Sigmoid colon (tissue), 7 donors: ENCODE measurements at places on chromosomes 7 and 10.

DNA sequence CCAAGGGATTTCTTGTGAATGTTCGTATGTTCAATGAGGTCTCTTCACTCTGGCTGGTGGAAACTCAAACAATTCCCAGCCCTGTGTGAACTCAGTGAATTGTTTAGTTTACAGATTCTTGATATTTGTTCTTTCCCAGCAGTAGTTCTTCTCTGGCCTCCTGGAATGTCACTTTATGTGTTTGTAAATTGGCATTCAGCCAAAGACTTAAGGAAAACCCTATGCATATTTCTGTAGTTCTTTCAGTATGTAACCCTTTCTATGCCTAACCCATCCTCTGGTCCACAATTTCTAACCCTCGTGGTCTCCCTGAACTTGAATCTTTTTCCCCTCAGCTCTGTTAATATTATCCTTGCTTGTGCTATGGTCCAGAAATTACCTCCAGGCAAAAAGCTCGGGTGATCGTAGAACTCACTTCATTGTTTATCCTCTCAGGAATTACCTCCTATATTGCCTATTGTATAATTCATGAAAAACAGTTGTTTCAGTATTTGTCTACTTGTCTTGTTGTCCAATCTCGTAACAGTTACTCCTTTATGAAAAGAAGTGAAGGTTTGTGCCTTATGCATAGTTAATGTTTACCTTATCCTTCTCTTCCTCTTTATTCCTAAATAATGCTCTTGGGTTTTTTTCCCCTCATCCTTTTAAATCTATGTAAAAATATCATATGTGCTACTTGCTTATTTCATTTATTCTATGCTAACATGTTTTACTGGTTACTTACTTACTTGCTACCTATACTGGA is 23.7 kb upstream of the AGR3 start:
- DNase-seq = no peak

- DNase-seq = no peak
Measured at GRCh38 chr7:88014581-88014980, 80.5 kb downstream of the ADAM22 start.

- no peak for DNase-seq
Measured at GRCh38 chr10:97475936-97476594, 22.2 kb downstream of the MMS19 start.

DNA sequence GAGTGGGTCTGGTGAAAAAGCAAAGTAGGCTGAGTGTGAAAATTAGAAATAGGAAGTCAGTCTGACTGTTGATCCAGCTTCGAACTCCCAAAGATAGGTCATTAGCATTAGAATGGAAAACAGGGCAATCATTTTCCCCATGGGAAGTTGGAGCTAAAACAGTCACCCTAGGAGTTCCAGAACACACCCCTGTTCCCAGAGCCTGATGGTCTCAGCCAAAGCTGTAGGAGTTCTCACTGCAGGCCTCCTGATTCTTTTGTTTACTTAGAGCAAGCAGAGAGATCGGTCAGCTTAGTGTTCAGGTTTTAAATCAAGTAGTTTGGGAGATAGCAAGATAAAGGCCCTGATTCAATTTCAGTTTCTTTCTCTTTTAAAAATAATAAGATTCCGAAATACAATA is 28.8 kb upstream of the JCAD start:
- no peak for DNase-seq

- DNase-seq = no peak
Measured at GRCh38 chr10:71431239-71432100, 34.8 kb downstream of the CDH23 start.

- peak; percentile 30 for DNase-seq
Measured at GRCh38 chr10:110442746-110443145, 55.0 kb upstream of the DUSP5 start.

DNA sequence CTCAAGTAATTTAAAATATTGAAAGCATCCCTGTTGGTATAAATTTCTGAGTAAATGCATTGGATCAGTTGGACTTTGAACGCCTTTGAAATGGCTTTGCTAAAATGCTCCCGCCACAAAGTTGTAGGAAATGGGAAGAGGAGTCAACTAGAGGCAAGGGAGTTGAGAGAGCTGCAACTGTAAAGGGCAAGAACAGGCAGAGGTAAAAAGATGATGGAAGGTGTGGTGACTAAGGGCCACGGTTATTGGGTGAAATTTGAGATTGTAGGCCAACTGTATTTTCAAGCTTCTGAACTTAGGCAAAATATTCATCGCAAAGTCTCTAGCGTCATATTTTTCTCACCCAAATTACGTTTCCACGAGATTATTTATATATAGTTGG is 595 bp upstream of the SUMF2 start:
- no peak for DNase-seq

DNA sequence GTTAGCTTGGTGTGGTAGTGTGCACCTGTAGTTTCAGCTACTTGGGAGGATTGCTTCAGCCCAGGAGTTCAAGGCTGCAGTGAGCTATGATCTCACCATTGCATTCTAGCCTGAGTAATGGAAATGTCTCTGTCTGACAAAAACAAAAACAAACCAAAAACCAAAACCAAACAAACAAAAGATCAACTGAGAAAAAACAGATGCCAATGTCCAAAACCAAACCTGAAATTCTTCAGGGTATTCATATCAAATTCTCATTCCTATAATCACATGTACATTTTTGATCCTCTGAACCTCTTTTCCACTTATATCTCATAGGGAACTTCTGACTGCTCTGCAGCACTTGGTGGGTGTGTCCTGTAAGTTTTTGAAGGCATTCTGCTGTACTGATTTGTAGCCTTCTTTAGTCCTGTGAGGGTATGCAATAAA is 87.0 kb downstream of the CDK6 start:
- no peak for DNase-seq

- DNase-seq = no peak
Measured at GRCh38 chr7:106740806-106741205, 79.8 kb upstream of the CCDC71L start.

GRCh38 chr10:84428711-84429110 is 100.3 kb downstream of the CCSER2 start:
- DNase-seq = no peak

DNA sequence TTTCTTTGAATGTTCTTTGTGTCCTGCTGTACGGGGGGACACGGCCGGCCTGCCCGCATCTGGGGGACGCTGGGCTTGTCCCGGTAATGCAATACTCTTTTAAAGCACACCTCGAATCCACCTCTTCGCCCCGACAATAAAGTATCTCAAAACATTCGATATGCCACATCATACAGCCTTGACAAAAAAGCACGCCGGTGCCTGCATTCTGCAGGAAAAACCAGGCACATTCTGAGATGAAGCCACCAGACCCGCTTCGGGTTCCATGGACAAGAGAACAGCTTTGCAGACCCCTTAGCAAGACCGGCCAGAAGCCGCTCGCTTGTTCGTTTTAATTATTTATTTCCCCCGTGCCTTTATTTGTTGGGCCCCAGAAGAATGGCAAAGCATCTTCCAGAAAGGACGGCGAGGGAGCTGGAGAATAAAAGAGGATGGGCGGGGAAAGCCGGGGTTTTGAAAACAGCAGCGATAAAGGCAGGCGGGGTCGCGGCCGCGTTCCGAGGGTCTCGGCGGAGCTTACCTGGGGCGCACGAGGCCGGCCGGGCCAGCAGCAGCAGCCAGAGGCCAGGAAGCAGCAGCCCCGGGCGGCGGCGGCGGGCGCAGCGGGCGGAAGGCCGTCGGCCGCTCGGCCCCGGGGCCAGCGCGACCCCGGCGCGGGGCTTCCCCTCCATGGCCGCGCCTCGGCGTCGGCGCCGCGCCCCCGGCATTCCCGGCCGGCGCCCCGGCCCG is 462 bp downstream of the KIAA1549 start:
- DNase-seq = no peak

- DNase-seq = peak; percentile 84
Measured at GRCh38 chr7:75611557-75612178, 119.5 kb downstream of the SPDYE5 start.

DNA sequence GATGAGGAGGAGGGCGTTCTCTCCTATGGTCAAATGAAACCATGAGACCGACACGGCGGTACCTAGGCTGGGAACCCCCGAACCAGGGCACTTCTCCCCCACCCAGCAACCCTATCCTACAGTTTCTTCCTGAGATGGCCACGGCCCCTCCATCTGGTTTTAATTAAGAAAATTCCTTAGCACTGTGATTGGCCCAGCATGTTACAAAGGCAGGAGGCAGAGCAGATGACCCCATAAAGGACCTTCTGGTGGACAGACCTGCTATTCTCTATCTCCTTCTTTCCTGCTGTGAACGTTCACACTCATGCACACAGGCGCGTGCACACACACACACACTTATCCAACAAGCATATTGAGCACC is 129.4 kb downstream of the RGS10 start:
- DNase-seq = no peak

- no peak for DNase-seq
Measured at GRCh38 chr10:28849821-28850220, 172.5 kb downstream of the BAMBI start.

DNA sequence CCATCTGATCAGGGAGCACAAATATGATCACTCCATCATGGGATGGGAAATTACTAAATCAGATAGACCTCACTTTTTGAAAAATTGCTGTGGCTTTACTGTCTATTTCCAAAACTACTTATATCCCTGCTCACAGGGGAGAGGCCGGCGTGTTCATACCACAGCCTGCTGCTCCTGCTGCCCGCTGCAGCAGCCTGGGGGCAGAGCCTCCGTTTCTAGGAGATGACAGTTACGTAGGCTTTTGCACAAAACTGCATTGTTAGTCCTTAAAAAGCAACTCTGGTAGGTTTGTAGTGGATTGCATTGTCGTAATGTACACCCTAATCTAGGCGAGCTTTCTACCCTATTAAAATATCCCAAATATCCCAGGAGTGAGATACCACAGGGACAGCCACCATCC is 203.7 kb downstream of the EBF3 start:
- DNase-seq = no peak

DNA sequence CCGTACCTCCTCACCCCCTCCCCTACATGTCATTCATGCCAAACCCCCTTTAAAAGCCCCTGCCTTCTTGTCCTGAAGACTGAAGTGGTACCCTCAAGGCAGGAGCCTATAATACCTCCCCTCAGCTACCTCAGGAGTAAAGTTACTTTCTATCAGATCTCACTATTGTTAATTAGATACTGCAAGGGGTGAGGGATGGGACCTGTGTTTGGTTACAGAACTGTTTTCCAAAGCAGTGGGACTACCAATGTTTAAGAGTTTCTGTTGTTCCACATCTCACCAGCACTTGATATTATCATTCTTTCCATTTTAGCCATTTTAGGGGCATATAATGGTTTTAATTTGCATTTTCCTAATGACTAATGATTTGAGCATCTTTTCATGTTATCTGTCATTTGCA is 196.8 kb upstream of the LRRN3 start:
- DNase-seq = no peak

GRCh38 chr10:124903111-124903510 is 38.8 kb upstream of the ZRANB1 start:
- no peak for DNase-seq

- DNase-seq = peak; percentile 72
Measured at GRCh38 chr10:132685101-132685891, 100.7 kb downstream of the NKX6-2 start.

DNA sequence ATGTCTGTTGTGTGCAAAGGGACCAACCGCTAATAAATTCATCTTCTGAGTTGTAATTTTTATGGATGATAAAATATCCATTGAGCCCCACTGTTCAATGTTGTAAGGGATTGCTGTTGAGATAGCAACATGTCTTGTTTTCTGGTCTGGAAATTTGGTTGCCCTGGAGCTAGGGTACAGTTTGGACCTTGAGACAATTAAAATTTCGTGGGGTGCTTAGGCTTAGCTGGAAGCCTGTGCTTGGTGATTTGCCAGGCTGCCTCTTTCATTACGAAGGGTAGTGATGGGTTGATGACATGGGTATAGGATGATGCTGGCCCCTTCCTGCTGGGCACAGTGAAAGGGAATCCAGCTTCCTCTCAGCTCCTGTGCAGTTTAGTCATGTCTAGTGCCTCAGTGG is 43.6 kb downstream of the PLCE1 start:
- no peak for DNase-seq

DNA sequence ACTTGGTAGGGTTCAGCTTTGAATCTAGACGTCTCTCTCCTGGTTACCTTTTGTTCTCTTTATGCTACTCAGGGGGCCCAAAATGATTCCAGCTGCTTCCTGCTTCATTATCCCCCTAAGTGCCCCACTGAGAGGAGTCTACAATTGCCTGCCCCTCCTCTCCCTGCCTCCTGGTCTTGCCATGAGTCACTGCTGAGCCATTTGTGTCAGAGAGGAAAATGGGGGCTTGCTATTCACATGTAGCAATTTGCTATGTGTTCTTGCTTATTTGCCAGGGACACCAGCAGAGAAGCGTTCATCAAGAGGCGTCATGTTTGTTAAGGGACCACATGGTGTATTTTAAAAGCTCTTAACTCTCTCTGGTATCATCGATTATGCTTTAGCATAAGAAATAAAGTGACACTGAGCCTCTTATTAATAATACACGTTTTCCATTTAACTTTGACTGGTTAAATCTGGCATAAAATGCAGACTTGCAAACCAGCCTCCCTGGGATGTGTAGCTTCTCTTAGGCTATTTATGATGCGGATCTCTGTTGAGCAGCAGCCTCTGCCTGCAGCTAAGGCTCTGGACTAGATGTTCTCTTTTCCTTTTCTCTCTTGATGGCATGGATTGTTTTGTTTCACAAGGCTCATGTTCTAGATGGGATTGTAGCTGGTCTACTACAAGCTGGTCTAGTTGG is 239.3 kb downstream of the AUTS2 start:
- DNase-seq = no peak

GRCh38 chr10:80144067-80144695 is 11.7 kb downstream of the PLAC9 start:
- no peak for DNase-seq

- no peak for DNase-seq
Measured at GRCh38 chr10:70917226-70917625, 28.9 kb upstream of the PCBD1 start.

DNA sequence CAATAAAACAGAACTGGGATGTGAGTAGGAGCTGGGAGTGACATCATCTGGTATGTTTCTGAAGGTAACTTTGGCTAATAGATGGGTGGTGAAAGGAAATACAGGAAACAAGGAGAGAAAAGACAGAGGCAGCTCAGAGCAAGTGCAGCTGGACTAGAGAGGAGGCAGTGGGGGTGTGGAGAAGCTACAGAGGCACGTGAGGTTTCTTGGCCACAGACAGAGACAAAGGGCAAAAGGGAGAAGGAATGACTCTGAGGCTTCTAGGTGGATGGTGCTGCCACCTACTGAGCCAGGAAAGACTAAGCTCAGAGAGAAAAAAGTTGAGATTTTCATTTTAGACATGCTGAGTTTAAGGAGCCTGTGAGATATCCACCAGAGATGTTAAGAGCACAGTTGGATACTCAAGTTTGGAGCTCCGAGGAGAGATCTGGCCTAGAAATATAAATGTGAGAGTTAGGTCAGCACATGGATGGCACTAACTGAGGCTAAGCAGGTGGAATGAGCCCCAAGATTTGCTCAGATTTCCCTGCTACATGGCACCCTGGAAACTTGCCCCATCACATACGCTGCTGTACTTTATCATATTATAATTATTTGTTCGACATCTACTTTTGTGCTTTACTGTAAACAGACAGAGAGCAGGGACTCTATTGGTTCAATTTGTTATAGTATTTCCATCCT is 293.0 kb upstream of the IMMP2L start:
- DNase-seq = no peak

GRCh38 chr10:85608706-85609105 is 757.9 kb downstream of the GRID1 start:
- DNase-seq = no peak

GRCh38 chr7:80499350-80499953 is 12.4 kb downstream of the GNAT3 start:
- peak; percentile 66 for DNase-seq

GRCh38 chr7:120990468-120991118 is 2.1 kb downstream of the CPED1 start:
- no peak for DNase-seq
